ENCODE measurements at places on chromosomes 7 and 10.

DNA sequence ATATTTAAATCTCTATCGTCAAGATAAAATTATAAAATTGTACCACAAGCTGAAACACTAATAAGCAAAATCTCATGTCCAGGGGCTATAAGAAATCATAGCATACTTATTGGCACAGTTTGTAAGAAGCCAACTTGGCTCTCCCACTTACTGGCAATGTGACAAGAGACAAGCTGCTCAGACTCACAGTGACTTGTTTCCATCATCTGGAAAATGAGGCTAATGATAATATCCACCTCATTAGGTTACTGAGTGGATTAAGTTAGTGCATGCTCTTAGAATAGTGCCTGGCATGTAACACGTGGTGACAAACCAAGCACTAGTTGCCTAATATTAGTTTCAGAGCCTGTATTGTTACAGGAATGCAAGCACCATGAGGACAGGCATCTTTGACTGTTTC, 234.4 kb downstream of the GLI3 start:
- no peak for DNase-seq

GRCh38 chr7:108611268-108611667, 41.6 kb downstream of the DNAJB9 start:
- no peak for DNase-seq

DNA sequence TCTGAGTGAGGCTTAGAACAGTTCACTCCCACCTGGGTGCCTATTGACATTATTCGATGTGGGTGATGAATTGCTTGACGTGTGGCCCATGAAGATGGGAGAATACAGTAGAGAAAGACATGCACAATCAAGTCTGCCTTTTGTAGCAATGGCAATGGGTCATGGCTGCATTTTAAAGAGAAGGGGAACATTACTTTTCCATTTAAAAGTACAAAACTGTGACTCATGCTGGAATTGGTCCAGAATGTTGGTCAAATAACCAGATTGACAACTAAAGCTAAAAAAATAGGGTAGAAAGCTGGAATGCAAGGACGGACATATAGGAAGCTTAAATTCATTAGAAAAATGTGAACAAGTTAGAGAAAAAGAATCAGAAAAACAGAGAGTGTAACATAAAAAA, 104.1 kb upstream of the SLC25A13 start:
- no peak for DNase-seq

GRCh38 chr7:151150388-151150787, 17.1 kb downstream of the GBX1 start:
- DNase-seq, result no peak

DNA sequence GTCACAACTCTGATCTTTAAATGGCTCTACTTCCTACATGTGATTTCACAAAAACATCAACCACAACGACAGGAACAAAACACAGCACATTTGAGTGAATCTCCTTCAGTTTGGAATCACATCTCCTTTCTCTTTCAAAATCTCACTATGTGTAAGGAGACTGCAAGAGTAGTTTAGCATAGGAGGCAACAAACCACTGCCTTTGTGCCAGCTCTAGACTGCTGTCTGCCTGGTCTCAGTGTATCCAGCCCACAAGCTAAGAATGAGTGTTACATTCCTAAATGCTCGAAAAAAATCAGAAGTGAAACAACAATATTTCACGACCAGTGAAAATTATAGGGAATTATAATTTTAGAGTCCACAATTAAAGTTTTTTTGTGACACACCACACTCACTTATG, 217.0 kb upstream of the STEAP4 start:
- no peak for DNase-seq

DNA sequence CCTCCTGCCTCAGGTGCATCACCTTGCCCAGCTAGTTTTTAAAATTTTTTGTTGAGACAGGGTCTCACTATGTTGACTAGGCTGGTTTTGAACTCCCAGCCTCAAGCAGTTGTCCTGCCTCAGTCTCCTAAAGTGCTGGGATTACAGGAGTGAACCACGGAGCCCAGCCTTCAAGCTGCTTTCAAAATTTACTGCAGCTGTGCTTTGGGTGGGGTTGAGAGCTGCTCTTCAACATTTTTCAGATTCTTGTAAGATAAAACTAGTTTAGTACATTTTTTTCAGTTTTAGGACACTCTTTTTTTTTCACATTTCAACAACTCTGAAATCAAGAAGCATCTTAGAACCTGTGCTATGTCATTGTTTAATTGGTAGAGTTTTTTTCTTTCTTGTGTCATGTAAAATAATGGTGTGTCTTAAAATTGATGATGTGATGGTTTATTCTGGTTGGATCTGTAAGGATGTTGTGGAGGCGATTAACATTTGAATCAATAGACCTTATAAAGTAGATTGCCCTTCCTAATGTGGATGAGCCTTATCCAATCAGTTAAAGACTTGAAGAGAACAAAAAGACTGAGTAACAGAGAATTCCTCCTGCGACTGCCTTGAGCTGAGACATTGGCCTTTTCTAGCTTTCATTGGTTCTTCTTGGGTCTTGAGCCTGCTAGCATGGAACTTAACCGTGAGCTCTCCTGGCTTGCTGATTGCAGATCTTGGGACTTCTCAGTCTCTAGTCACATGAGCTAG, 13.5 kb downstream of the PLEKHA8 start:
- DNase-seq, result no peak

- no peak for DNase-seq
Observed at GRCh38 chr7:148045521-148045920, 545.0 kb upstream of the C7orf33 start.

GRCh38 chr10:63083904-63084689, 49.0 kb upstream of the NRBF2 start:
- DNase-seq, result no peak

Data from cerebellar nuclear complex (tissue), 1 donor.